ENCODE measurements at places on chromosomes 1 and 21.
A peak's percentile ranks its signal among the peaks of the same experiment; 100 is the strongest.

DNA sequence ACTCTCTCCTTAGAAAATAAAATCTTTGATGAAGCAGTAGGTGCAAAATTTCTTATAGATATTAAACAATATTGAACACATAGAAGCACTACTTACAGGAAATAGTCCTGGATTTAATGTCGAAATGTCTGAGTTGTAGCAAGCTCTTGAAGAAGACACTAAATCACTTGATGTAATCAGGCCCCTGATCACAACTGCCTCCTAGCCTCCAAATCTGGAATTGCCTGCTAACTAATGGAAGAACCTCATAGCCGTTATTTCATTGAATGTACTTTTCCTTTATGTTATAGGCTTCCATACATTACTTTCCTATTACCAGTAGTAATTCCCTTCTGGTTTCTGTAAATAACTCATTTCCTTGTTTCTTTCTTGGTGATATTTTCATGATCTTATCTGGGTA is 675.7 kb upstream of the CHRM3 start:
- H3K4me1 ChIP-seq, result no peaks in the 10 kb centered on the region
- H3K27ac ChIP-seq, result no peak overlapping the region
- H3K27me3 ChIP-seq, result no peaks in the 10 kb centered on the region
- H3K4me3 ChIP-seq, result no peak overlapping the region
- no peak for DNase-seq

GRCh38 chr1:236502579-236502971 is 21.2 kb upstream of the LGALS8 start:
- H3K27ac ChIP-seq, result peak overlapping the region; percentile 79
- H3K4me3 ChIP-seq, result peak overlapping the region; percentile 37
- H3K4me1 ChIP-seq, result peaks cover 7% of the 10 kb centered on the region
- no peak for DNase-seq
- no peaks in the 10 kb centered on the region for H3K27me3 ChIP-seq

DNA sequence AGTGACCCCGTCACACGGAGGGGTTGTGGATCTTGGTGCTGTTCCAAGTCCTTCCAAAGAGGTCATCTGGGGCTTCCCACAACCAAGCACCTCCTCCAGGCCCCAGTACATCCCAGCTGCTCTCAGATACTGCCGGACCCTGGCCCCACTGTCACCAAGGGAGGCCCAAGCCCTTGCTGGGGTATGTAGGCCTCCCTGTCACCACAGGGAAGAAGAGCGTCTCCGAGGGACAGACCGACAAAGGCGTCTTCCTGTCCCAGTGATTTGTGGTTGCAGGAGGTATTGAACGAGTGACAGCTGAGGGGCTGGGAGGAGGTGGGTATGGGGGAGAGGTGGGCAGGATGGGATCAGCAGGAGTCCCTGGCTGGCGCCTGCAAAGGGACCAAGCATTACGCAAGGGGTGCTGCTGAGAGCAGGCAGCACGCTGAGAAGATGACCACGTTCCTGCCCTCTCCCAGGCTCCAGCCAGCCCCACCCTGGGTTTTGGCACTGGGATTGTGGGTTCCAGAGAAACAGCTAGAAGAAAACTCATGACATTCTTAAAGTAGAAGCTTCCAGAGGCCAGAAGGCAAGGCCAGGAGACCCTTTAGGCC is 29.7 kb downstream of the LRP8 start:
- H3K4me3 ChIP-seq, result no peak overlapping the region
- H3K27ac ChIP-seq, result no peak overlapping the region
- no peak for DNase-seq
- H3K4me1 ChIP-seq, result peaks cover 24% of the 10 kb centered on the region
- H3K36me3 ChIP-seq, result no peaks in the 10 kb centered on the region

- no peaks in the 10 kb centered on the region for H3K4me1 ChIP-seq
- no peak for DNase-seq
- no peak overlapping the region for H3K27ac ChIP-seq
- H3K36me3 ChIP-seq, result no peaks in the 10 kb centered on the region
- no peak overlapping the region for H3K4me3 ChIP-seq
- H3K27me3 ChIP-seq, result peaks cover 12% of the 10 kb centered on the region
Observed at GRCh38 chr1:62870148-62870547, 86.2 kb downstream of the ATG4C start.

DNA sequence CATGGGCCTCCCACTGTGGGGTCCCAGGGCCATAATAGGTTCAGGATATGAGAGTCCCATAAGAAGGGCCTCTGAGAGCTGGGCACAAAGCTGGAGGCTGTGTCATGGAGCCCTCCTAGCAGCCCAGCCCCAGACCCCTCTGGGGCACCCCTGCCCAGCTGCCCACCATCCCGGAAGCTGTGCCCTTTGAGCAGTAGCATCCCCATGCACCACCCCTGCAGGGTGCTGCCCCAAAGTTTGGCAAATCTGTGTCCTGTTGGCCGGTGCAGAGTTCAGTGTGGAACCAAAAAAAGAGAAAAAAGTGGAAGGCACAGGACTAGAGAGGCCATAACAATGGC is 17.6 kb downstream of the TNNT2 start:
- no peak for DNase-seq
- H3K4me1 ChIP-seq, result peaks cover 2% of the 10 kb centered on the region
- no peak overlapping the region for H3K27ac ChIP-seq
- no peaks in the 10 kb centered on the region for H3K36me3 ChIP-seq

- DNase-seq, result peak; percentile 84
- H3K27me3 ChIP-seq, result no peaks in the 10 kb centered on the region
- H3K36me3 ChIP-seq, result peaks cover 36% of the 10 kb centered on the region
- peak overlapping the region; percentile 96 for H3K27ac ChIP-seq
- peaks cover 90% of the 10 kb centered on the region for H3K4me1 ChIP-seq
Observed at GRCh38 chr1:117656202-117656641, 50.4 kb downstream of the TENT5C start.

GRCh38 chr1:197776351-197777105 is 1.2 kb upstream of the DENND1B start:
- peak overlapping the region; percentile 93 for H3K4me3 ChIP-seq
- no peaks in the 10 kb centered on the region for H3K27me3 ChIP-seq
- DNase-seq, result peak; percentile 19
- peaks cover 58% of the 10 kb centered on the region for H3K4me1 ChIP-seq
- H3K36me3 ChIP-seq, result peaks cover 22% of the 10 kb centered on the region

DNA sequence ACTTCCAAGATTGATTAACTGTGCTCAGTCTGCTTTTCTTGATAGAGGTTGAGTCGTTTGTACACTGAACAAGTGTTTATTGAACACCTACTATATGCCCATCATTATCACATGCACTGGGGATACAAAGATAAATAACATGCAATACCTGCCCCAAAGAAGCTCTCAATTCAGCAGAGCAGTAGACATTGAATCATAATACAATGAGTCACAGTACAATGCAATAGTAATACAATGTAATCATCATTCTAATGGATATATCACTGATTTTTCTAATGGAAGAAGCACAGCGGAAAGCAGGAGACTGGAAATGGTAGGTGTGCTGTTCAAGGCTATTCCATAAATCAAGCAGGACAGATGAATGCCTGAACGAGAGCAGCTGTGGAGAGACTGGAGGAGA is 3.7 kb upstream of the SEC16B start:
- H3K36me3 ChIP-seq, result no peaks in the 10 kb centered on the region
- H3K4me3 ChIP-seq, result no peak overlapping the region
- no peaks in the 10 kb centered on the region for H3K27me3 ChIP-seq
- no peak for DNase-seq
- H3K4me1 ChIP-seq, result no peaks in the 10 kb centered on the region

GRCh38 chr1:24540906-24541710 is 14.8 kb upstream of the NCMAP start:
- H3K4me1 ChIP-seq, result peaks cover 16% of the 10 kb centered on the region
- H3K27ac ChIP-seq, result peak overlapping the region; percentile 19
- H3K4me3 ChIP-seq, result peak overlapping the region; percentile 34
- no peaks in the 10 kb centered on the region for H3K27me3 ChIP-seq

DNA sequence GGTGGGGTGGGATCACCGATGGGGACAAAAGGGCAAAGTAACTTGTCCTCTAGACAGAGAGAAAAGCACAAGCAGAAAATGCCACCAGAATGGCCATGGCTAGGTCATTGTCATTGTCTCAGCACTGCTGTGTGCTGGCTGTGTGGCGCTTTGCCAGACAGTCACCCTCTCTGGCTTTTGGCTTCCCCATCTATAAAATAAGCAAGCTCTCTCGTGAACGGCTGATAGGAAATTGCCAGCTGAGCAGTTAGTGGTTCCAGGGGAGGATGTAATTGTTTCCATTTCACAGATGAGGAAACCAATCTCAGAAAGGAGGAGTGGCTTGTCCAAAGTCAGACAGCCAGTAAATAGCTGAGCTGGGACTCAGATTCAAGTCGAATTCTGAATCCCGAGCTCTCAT is 32.5 kb downstream of the PADI2 start:
- H3K27me3 ChIP-seq, result peaks cover 77% of the 10 kb centered on the region
- H3K27ac ChIP-seq, result no peak overlapping the region
- H3K4me1 ChIP-seq, result peaks cover 3% of the 10 kb centered on the region
- H3K36me3 ChIP-seq, result peaks cover 3% of the 10 kb centered on the region
- H3K4me3 ChIP-seq, result no peak overlapping the region

DNA sequence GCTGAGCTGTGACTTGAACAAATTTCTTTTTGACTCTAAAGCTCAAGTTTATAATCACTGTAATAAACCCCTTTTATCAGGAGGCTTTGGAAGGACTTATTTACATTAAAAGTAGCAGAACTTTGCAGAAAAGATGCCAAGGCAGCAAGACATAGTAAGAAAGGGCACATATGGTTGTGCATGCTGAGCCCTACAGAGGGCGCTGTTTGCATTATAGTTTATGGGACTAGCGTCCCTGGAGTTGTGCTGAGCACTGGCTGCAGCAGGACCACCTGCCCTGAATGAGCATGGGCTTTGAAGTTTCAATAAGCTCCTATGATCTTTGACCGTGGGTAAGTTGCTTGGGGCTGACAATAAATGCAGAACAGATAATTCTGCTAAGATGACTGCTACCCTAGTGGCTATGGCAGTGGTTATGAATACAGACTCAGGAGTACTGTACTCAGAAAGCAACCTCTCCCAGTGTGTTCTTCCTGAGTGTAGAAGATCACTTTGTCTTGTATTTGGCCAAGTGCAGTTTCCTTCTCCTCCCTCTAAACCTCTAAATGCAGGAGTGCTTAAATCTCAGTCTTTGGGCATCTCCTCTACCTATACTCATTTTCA is 45.4 kb upstream of the USP1 start:
- peaks cover 25% of the 10 kb centered on the region for H3K27me3 ChIP-seq
- no peak overlapping the region for H3K27ac ChIP-seq
- no peaks in the 10 kb centered on the region for H3K4me1 ChIP-seq
- peak; percentile 10 for DNase-seq

DNA sequence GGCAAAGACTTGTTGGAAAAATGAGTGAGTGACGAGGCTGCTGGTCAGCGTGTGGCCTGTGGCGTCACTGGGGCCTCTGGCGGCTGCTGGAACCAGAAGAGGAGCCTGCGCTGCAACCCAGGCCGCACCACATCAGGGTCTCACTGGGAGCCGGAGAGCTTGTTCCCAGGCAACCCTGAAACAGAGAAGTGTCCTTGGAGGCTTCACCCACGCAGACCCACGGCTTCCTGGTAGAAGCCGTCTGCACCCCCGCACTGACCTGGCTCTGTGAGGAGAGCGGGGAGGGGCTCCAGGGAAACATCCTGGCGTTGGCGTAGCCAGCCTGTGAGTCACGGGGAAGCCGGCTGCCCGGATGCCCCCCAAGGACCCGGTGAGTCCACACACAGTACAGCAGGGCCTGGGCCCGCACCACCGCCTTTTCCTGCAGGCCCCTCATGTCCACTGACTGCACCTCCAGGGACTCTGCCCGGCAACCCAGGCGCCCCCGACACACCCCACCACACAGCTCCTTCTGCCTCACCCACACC is 57.4 kb downstream of the COL6A1 start:
- no peak for DNase-seq
- H3K4me3 ChIP-seq, result no peak overlapping the region
- H3K27ac ChIP-seq, result no peak overlapping the region

GRCh38 chr21:37936010-37936785 is 19.9 kb upstream of the KCNJ6 start:
- no peaks in the 10 kb centered on the region for H3K27me3 ChIP-seq
- H3K4me1 ChIP-seq, result no peaks in the 10 kb centered on the region
- H3K36me3 ChIP-seq, result no peaks in the 10 kb centered on the region

- no peak overlapping the region for H3K4me3 ChIP-seq
- no peaks in the 10 kb centered on the region for H3K36me3 ChIP-seq
- peaks cover 70% of the 10 kb centered on the region for H3K27me3 ChIP-seq
- H3K27ac ChIP-seq, result no peak overlapping the region
- no peak for DNase-seq
Observed at GRCh38 chr1:110085671-110086070, 15.2 kb upstream of the ALX3 start.

DNA sequence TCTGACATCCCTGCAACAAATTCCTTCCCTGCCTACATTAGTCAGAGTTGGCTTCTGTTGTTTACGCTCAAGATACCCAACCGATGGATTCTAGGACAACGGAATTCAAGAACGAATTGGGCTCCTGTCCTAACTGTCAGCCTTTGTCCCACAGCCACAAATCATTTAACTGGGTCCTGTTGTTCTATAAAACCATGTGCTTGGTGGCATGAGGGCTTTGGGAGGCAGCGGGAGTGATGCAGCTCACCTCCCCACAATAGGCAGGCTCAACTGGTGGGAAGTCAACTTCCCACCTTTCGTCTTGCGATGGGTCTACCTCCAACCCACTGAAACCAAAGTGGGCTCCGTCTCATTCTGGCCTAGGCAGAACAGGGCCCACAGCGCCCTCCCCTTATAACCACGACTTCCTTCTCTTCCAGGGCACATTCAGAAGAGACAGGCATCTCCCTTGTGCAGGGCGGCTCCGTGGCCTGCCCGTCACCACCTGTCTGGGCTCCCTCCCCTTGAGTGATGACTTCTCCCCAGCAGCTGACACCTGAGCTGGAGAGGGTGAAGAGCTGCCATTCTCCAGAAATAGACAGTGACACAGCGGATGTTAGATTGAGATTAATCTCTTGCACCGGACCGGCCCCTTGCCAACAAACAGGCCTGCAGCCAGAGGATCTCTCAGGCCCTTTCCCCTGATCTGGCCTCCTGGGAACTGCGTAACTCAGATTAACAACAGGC is 26.5 kb downstream of the LRRC38 start:
- no peak overlapping the region for H3K27ac ChIP-seq
- H3K4me1 ChIP-seq, result no peaks in the 10 kb centered on the region
- no peak for DNase-seq
- H3K36me3 ChIP-seq, result peaks cover 3% of the 10 kb centered on the region

- no peak overlapping the region for H3K27ac ChIP-seq
- H3K4me3 ChIP-seq, result no peak overlapping the region
- no peaks in the 10 kb centered on the region for H3K4me1 ChIP-seq
- no peaks in the 10 kb centered on the region for H3K36me3 ChIP-seq
- no peak for DNase-seq
Observed at GRCh38 chr1:119838236-119838635, 27.0 kb upstream of the REG4 start.

DNA sequence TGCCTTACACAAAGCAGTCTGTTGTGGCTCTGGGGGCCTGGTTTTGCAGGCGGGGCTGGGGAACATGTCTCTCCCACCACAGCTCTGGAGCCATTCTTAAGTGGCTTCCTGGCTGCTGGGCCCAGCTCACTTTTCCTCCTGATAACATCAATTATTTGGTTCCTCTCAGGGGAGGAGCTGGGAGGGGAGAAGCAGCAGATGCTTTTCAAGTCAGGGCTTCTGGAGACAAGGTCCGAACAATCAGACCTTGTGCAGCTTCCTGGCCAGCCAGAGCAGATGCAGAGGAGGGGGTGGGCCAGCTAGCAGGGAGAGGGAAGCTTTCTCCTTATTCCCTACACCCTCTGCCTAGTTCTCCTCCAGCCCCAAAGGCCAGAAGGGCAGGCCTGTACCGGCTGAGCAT is 3.7 kb upstream of the PAQR6 start:
- H3K4me3 ChIP-seq, result no peak overlapping the region
- no peaks in the 10 kb centered on the region for H3K27me3 ChIP-seq
- no peak for DNase-seq
- no peaks in the 10 kb centered on the region for H3K4me1 ChIP-seq
- H3K36me3 ChIP-seq, result peaks cover 45% of the 10 kb centered on the region

GRCh38 chr1:230717251-230717650 is 3.3 kb upstream of the AGT start:
- H3K27ac ChIP-seq, result no peak overlapping the region
- DNase-seq, result no peak
- H3K27me3 ChIP-seq, result peaks cover 47% of the 10 kb centered on the region
- no peaks in the 10 kb centered on the region for H3K4me1 ChIP-seq
- H3K36me3 ChIP-seq, result no peaks in the 10 kb centered on the region
